ENCODE measurements at places on chromosomes 2 and 18. TPM values are rescaled to one million over a fixed set of nuclear protein-coding genes. Genes with fewer than 3 reads are reported as not detected.

- no peaks in the 10 kb centered on the region for H3K36me3 ChIP-seq
- H3K27ac ChIP-seq = no peak overlapping the region
Measured at GRCh38 chr18:2657788-2658458, 2.4 kb downstream of the SMCHD1 start.

DNA sequence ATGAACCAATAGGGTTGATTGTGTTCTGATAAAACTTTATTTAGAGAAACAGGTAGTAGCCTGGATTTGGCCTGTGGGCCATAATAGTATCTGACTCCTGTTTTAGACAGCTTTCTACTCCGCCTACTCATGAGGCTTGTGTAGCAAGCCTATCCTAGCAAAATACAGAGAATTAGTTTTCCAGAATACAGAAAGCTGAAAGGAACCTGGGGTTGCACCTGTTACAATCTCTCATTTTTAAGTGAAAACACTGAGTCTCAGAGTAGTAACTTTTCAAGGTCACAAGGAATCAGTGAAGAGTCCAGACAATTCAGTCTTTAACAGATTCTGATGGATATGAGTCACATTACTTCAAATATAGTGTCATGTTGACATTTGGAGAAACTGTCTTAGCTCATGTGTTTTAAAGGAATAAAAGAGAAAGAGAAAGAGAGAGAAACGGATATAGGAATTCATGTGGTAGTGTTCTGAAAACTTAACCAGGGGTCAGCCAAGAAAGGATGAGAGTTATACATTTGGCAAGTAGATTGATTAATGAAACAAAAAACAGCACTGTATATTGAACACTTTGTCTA, 17.0 kb downstream of the ARHGAP28 start:
- H3K4me3 ChIP-seq = no peak overlapping the region
- no peak overlapping the region for H3K27ac ChIP-seq
- H3K4me1 ChIP-seq = peaks cover 20% of the 10 kb centered on the region
- H3K27me3 ChIP-seq = no peaks in the 10 kb centered on the region
- no peaks in the 10 kb centered on the region for H3K36me3 ChIP-seq

- H3K36me3 ChIP-seq = no peaks in the 10 kb centered on the region
- DNase-seq = no peak
- H3K4me1 ChIP-seq = no peaks in the 10 kb centered on the region
- H3K27ac ChIP-seq = no peak overlapping the region
- no peak overlapping the region for H3K4me3 ChIP-seq
Measured at GRCh38 chr2:11677136-11678055, 7.4 kb upstream of the NTSR2 start.

DNA sequence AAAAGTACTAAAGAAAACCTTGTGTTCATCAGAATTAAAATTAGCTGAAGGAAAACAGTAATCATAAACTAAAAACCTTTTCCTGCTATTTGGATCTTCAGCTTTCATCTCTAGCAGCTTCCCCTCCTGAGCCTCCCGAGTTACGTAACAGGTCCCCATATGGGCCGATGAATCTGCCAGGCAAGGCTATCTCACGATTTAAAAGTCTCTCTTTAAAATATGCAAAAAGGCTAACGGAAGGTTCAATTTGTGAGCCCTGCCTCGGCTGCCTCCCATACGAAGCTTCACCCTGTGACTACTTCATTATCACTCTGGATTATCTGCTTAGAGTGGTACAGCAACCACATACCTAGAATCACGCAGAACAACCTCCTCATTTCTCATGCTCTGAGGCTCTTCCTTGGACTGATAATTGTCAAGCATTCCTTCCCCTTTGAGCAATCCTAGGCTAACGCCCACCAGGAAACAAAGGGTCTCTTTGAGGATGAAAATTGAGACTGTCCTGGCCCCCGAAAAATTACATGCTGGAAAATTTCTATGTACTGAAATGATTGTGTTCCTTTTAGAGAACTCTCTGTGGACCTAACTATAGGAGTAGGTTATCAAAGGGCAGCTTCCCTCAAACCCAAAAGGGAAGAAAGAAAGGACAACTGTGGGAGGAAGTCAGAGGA, 147.4 kb downstream of the ZEB2 start:
- peak overlapping the region; percentile 14 for H3K4me3 ChIP-seq
- no peaks in the 10 kb centered on the region for H3K36me3 ChIP-seq
- H3K4me1 ChIP-seq = no peaks in the 10 kb centered on the region
- no peak overlapping the region for H3K27ac ChIP-seq
- no peak for DNase-seq

MROH2A gene
- not detected for total RNA-seq

All from heart left ventricle (tissue), 16 donors.